ENCODE measurements at places on chromosomes 5 and 9. TPM values are rescaled to one million over a fixed set of nuclear protein-coding genes. Genes with fewer than 3 reads are reported as not detected.

Gene CCL21
- not detected for total RNA-seq

Gene IFNA6
- total RNA-seq, result not detected

Gene PLCXD3
- total RNA-seq, result not detected

Gene PHF24
- not detected for total RNA-seq

Gene CMBL
- total RNA-seq, result 1.5 TPM

Gene C9
- total RNA-seq, result not detected

Gene BHMT
- not detected for total RNA-seq

Gene LEAP2
- total RNA-seq, result 8.8 TPM

Gene SV2C
- not detected for total RNA-seq

Gene HTR4
- total RNA-seq, result not detected

Gene UNC13B
- total RNA-seq, result 0.94 TPM

Gene GDF9
- 1.9 TPM for total RNA-seq

Gene PCDHB15
- 0.53 TPM for total RNA-seq
